ENCODE measurements at places on chromosomes 2 and 18.

- DNase-seq = no peak
Observed at GRCh38 chr2:241833101-241833663, 24.2 kb downstream of the NEU4 start.

GRCh38 chr18:38940863-38941531, 1375.4 kb upstream of the CELF4 start:
- peak; percentile 92 for DNase-seq

DNA sequence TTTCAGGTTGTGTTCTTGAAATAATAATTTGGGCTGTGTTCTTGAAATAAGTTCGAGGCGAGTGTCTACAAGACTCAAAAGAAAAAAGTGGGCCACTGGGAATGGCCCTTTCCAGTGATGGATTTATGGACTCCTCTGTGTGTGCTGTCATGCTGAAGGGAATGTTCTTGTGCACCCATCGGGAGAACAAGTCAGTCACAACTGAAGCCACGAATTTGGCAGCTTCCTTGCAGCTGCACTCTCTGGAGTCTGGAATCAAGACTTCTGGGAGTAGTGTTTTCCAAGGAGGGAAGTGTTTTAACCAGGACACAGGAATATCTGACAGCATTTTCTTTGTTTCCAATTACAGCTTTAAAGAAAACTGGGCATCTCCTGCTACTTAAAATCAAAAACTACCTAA, 620 bp downstream of the SLC14A1 start:
- DNase-seq = no peak

GRCh38 chr18:29096079-29096770, 919.3 kb upstream of the CDH2 start:
- peak; percentile 12 for DNase-seq

GRCh38 chr2:105575499-105576025, 169.2 kb upstream of the NCK2 start:
- DNase-seq = no peak

DNA sequence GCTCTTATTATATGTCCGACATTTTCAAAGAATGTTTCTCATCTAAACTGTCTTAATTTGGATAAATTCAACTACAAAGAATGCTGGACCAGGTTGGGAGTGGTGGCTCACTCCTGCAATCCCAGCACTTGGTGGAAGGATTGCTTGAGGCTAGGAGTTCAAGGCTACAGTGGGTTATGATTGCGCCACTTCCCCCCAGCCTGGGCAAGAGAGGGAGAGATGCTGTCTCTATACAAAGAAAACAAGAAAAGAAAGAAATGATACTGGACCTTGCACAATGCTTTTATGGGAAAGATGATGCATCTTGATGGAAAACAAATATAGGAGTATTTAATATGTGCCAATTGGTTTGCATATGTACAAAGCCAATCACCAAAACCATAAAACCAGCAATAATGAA, 296.7 kb downstream of the LPIN1 start:
- DNase-seq = no peak

DNA sequence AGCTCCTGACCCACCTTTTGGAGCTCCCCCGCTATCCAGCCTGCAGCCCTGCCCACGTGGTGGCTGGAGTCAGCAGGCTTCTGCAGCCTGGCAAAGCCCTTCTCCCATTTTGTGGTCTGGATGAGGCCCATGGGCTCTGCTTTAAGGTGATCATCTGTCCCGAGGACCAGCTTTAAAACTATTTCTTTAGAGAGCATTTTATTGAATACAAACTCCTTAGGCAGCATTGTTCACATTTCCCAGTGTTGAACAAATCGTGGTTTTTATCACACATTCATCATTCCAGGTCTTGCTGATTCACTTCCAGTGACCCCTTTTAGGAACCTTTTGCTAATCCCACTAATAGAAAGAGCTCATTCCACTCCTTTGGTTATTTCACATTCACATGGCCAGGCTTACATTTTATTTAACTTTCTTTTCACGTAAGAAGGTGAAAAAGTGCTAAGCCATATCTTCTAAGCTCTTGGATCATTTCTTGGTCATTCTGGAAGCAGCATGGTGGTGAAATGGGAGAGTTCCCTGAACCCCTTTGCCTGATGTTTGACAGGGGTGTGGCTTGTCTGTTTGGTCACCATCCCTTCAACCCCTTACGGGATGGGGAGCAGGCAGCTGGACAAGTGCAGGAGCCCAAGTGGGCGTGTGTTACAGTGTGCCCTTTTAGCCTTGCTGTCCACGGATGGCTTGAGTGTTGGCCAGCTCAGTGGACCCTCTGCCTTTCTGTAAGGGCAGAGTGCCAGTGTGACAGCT, 80.4 kb upstream of the RAPGEF4 start:
- DNase-seq = no peak

GRCh38 chr2:38619458-38620164, 16.9 kb upstream of the HNRNPLL start:
- DNase-seq = no peak

DNA sequence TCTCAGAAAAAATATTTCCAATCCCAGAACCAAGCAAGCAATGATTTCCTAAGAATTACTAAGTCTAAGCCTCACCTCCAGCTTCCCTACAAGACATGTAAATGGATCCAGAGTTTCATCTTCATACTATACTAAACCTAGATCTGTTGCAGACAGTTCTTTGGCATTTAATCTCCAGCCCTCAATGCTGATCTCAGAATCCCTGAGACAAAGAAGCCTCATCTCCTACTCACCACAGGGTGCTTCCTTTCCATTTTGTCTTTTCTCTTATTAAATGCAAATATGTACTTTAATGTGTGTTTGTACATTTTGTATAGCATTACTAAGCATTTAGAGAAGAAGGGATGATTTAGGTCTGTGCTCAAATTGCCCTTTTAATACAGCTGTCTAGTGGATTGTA, 954.9 kb downstream of the TDRD15 start:
- DNase-seq = no peak

DNA sequence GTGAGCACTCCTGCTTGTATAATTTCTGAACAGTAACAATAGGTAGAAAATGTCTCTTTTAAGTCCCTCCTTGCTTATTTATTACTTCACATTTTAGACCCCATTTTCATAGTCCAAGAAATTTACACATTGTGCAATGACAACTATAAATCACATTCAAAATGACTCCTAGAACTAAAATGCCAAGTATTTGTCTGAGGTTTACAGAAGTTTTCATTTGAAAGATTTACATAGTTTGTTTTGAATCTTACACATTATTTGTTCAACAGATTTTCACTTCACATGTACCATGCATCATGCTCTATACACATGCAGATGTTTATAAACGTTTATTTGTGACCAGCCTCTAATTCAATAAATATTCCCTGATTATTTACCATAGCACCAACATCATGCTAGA, 15.7 kb upstream of the TRIB2 start:
- no peak for DNase-seq

- DNase-seq = peak; percentile 43
Observed at GRCh38 chr2:135245071-135245470, 193.0 kb downstream of the RAB3GAP1 start.
